ENCODE measurements at places on chromosomes 6 and 20.

GRCh38 chr6:102812242-102812641 lies 1418.7 kb downstream of the GRIK2 start:
- no peak for DNase-seq

GRCh38 chr6:27863962-27864905 lies 48.0 kb downstream of the OR2B2 start:
- DNase-seq = no peak

- no peak for DNase-seq
These were observed 147.6 kb upstream of the FAM83B start for GRCh38 chr6:54698974-54699373.

- no peak for DNase-seq
These were observed 1.4 kb downstream of the PCED1A start for GRCh38 chr20:2838847-2839671.

DNA sequence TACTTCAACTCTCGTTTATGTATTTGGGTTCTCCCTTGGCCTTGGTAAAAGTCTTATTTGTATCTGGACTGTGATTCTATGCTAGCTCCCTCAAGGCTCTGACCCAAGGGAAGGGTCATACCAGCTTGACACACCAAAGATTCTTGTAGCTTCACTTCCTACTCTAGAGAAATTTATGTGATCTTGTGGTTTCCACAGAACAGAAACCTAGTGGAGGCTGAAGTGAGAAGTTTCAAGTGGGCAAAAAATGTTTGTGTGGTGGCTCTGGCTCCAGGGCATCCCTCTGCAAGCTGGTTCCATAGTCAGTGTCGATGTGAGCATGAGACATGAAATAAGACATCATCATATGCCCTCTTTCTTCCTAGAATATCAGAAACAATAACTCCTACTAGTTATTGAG lies 48.1 kb upstream of the TNFRSF21 start:
- no peak for DNase-seq
